ENCODE measurements at places on chromosomes 13 and 19.

- DNase-seq, result no peak
Measured at GRCh38 chr19:17420475-17420924, 653 bp downstream of the MVB12A start.

DNA sequence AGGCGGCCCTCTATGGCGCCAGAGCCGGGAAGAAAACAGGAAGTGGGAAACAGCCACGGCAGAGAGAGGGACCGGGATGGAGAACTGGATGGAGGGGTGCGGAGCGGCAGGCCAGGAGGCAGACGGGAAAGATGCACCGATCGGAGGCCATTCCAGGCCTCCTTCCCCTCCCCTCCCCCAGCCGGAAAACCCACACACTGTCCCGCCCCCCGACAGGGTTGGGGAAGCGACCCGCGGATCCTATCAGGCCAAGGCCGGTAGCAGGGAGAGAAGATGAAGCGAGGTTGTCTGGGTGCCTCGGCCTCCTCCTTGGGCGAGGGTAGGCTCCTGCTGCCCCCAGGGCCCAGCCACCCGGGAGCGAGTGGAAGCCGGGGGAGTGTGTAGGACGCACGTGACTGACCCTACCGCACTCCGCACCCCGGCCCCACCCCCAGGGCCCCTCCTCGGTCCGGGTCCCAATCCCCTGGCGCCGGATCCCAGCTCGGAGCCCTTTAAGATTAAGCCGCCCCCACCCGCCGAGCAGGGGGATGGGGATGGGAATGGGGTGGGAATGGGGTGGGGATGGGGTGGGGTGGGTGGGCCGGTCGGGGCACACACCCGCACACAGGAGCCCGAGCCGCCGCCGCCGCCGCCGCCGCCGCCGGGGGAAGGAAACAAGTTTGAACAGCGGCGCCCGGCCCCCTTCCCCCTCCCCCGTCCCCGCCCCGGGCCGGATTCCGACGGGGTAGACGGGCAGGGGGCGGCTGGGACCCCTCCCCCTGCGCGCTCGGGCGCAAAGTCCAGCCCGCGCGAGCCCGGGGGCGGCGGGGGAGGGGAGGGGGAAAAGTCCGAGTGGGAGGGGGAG lies 1.5 kb downstream of the ERF start:
- DNase-seq, result no peak

- DNase-seq, result no peak
Measured at GRCh38 chr13:101522607-101523006, 70.1 kb downstream of the ITGBL1 start.

GRCh38 chr13:36528105-36528504 lies 95.8 kb downstream of the CCNA1 start:
- no peak for DNase-seq

DNA sequence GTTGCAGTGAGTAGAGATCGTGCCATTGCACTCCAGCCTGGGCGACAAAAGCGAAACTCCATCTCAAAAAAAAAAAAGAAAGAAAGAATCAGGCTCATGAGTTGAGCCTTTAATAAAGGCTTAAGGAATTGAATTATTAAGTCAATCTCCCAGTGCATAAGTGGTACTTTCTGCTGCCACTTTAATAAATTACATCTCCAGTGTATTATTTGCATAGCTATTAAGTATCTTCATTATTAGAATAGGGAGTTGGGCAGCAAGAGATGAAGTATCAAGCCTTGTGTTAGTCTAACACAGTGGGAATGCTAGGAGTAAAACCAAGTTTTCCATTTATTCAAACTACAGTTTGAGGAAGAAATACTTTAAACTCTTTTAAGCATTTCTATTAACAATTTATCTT lies 15.6 kb upstream of the FAM124A start:
- no peak for DNase-seq

GRCh38 chr13:41502673-41503072 lies 45.3 kb downstream of the RGCC start:
- no peak for DNase-seq

- no peak for DNase-seq
Measured at GRCh38 chr13:78868991-78869390, 210.0 kb upstream of the OBI1 start.

GRCh38 chr19:6999933-7000332 lies 21.3 kb downstream of the MBD3L2B start:
- no peak for DNase-seq

DNA sequence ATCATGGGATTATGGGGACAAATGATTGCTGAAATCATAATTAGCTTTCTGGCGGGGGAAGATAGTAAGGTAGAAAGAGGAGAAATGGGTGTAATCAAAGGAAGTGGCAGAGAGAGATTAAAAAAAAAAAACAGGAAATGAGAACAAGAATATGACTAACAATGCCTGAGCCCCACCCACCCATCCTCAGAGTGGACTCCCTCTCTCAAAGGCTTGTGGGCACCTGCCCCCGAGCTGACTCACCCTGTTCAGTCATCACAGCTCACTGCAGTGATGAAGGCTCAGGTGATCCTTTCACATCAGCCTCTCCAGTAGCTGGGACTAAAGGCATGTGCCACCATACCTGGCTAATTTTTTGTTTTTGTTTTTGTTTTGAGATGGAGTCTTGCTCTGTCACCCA lies 26.4 kb upstream of the TPT1 start:
- DNase-seq, result no peak

- no peak for DNase-seq
Measured at GRCh38 chr19:43726736-43727592, 11.1 kb downstream of the IRGC start.

DNA sequence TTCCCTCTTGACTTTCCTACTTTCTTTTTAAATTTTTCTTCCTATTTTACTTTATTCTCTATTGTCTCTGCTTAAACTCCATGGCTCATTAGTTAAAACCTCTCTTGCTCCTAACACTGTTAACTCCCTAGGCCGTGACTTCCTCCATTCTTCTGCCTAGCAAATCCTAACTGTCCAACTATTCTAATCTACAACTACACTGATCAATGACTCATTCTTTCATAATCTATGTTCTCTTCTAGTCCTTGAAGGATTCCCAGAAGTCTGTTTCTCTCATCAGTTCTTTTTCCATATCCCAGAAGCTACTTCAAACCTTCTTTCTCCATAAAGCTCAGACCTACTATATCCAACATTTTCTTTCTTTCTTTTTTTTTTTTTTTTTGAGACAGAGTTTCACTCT lies 66.9 kb downstream of the MICU2 start:
- DNase-seq, result no peak

GRCh38 chr13:101552786-101553185 lies 100.3 kb downstream of the ITGBL1 start:
- DNase-seq, result no peak

- no peak for DNase-seq
Measured at GRCh38 chr13:113802090-113802531, 43.1 kb downstream of the TMEM255B start.

DNA sequence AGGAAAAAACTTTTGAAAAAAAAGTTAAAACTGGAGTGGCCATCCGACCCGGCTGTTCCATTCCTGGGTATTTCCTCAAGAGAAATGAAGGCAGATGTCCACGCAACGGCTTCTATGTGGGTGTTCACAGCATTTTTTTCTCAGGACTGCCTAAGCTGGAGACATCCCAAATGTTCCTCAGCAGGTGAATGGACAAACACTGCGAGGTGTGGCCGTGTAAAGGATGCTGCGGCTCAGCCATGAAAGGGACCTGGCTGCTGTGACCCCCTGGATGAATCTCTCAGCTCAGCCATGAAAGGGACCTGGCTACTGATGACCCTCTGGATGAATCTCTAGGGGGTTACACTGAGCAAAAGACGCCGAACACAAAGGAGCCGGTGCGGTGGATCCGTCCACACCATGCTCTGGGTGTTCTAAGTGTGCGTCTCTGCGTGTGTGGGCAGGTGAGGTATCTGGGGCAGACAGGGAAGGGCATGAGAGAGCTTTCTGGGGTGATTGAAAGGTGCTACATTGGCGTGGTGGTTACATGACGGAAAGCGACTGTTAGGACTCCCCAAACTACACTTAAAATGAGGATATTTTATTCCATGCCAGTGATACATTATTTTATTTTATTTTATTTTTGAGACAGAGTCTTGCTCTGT lies 7.2 kb upstream of the ASPDH start:
- DNase-seq, result no peak

GRCh38 chr19:2782329-2782935 lies 641 bp downstream of the SGTA start:
- DNase-seq, result no peak

- DNase-seq, result no peak
Measured at GRCh38 chr13:103839460-103839859, 773.2 kb upstream of the SLC10A2 start.

DNA sequence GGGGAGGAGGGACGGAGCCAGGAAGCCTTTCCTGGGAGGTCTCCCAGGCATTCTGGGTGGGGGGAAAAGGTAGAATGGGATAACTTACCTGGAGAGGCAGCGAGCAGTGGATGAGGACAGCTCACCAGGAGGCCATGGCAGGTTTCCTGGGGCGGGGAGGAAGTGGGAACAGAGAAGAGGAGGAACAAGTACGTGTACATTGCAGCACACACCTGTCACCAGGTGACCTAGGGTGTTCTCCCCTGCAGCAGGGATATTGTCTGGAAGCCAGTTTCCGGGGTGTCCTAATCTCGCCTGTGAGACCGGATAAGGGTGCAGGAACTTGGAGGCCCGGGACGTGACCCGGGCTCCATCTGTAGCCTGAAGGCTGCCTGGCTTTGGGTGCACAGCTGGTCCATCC lies at the start of gene FUT3:
FUT3 (minus strand) TSS at position 148 of the 400 bp plus-strand sequence.
- no peak for DNase-seq

DNA sequence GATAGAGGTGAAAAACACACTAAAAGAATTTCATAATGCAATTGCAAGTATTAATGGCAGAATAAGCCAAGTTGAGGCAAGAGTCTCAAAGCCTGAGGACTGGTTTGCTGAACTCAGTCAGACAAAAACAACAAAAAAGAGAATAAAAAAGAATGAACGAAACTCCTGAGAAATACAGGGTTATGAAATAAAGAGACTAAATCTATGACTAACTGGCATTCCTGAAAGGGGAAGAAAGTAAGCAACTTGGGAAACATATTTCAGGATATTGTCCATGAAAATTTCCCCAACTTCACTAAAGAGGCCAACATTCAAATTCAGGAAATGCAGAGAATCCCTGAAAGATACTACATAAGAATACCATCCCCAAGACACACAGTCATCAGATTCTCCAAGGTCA lies 47.8 kb downstream of the UBL3 start:
- DNase-seq, result no peak
